Pancreas (tissue), 10 donors: ENCODE measurements at places on chromosomes 3 and 15.

DNA sequence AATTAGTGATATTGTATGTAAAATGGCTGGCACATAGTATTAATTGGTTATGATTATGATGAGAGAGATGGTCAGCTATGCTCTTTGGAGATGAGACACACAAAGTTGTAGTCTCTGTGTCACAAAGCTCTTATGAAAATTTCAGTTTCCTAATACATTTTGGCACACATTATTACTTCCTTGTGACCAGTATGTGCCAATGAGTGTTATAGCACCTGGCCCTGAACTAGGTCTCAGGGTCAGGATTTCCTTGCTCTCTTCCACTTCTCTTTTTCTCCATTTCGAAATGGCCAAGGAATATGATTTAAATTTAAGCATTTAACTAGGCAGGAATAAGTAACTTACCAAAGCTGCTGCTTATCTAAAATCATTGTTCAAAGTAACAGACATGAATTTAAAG, 28.0 kb downstream of the TIPARP start:
- DNase-seq: no peak

DNA sequence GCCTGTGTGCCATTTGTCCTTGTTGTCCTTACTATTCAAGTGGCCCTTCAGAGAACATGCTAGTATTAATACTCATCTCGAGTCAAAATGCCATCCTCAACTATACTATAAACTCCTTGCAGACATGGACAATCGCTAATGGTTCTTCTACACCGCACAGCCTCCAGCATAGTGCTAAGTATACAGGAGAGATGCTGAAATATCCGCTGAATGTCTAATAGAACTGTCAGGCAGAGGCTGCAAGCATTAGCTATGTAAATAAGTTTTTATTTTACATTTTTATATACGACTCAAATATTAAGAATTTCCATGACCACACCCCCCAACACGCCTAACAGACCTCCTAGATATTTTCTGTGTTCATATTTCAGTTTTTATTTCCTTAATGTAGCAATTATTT, 39.4 kb downstream of the AAGAB start:
- no peak for DNase-seq

GRCh38 chr3:128229106-128229857, 76.0 kb downstream of the EEFSEC start:
- no peak for DNase-seq

DNA sequence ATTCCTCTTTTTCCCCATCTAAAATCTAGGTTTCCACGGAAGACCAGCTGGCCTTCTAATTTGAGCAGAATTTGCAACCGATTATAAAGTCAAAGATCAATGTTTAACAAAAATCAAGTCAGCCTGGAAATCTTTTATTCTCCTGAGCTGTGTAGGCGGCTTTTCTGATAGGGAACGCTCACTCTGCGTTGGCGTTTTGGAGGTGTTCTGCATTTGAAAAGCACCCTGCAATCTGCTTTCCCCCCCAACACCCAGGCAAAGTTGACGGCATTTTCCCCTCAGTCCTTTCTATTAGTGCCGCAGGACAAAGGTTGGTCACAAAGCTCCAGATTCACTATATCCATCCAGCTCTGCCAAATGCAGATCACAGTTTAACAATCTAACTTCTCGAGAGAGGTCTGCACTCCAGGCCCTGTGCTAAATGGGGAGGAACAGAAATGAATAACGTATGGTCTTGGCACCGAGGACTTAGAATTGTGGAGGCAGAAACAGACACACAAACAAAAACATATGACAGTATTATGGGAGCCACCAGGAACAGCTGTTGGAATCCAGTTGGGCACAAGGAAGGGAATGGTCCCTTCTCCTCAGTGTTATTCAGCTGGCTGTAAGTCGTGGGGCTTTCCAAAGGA, 50.4 kb upstream of the LARS2 start:
- no peak for DNase-seq

DNA sequence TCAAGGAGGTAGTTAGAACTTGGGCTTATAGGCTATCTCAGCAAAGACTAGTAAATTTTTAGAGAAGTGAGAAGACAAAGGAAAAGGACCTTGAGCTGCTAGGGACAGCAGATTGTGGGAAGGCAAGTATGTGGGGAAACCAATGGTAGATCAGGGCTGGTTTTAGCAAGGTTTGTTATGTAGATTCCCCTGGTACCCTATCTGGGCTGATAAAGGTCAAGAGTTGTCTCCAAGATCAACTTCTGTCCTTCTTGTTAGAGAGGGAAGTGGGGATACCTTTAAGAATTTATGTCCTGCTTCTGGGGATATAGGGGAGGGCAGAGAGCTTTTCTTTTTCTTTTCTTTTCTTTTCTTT, 28.9 kb downstream of the KAT2B start:
- no peak for DNase-seq

- no peak for DNase-seq
These were observed 446.8 kb upstream of the DPH6 start for GRCh38 chr15:35992791-35993190.
